ENCODE measurements at places on chromosomes 1 and 21. TPM values are rescaled to one million over a fixed set of nuclear protein-coding genes. Genes with fewer than 3 reads are reported as not detected.

DNA sequence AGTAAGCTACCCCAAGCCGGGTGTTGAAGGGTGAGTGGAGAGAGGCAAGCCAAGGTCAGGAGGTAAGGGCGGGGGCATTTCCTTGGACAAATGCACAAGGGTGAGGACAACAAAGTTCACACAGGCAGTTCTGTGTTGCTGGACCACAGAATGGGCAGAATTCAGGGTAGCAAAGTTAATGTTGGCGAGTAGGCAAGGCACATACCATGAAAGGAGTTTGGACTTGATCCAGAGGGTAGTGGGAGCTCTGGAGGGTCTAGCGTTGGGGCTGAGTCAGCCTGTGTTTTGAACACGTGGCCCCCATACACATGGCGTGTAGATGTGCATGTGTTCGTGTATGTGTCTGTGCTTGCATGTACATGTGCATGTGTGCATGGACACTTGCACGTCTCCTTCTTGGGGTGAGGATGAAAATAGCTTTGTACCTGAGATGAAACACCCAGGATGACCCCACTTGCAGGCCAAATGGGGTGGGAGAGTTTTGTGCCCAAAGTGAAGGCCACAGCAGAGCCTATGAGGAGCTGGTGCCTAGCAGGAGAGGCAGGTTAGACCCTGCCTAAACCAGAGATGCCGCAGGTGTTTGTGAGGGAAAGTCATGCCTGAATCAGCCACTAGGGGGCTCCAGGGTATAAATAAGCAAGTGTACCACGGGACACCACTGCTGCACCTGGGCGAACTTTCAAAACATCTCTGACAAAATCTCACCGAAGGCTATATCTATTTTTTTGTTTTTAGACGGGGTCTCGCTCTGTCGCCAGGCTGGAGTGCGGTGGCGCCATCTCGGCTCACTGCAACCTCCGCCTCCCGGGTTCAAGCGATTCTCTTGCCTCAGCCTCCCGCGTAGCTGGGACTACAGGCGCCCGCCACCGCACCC is 21.8 kb downstream of the SLC27A3 start:
- peak; percentile 71 for DNase-seq

DNA sequence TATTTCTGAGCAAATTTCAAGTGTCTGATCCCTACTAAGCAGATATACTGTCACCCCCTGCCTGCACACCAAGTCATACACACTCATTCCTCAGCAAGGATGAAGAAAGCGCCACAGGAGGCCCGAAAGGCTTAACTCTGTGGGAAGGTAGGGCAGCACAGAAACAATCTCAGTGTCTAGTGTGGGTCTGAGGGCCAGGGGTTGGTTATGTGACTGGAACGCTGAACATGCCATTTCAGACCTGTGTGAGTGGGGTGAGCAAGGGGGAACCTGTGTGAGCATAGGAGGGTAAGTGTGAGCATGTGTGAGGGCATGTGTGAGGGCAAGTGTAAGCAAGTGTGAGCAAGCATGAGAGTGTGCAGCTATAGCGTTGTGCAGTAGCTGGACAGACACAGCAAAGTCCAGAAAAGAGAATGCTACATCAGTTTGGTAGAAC is 6.2 kb downstream of the ITPKB start:
- DNase-seq, result no peak

- DNase-seq, result no peak
These were observed 120.6 kb upstream of the PALMD start for GRCh38 chr1:99525331-99525730.

- DNase-seq, result no peak
These were observed 52.9 kb downstream of the PDE4B start for GRCh38 chr1:65845535-65846060.

DNA sequence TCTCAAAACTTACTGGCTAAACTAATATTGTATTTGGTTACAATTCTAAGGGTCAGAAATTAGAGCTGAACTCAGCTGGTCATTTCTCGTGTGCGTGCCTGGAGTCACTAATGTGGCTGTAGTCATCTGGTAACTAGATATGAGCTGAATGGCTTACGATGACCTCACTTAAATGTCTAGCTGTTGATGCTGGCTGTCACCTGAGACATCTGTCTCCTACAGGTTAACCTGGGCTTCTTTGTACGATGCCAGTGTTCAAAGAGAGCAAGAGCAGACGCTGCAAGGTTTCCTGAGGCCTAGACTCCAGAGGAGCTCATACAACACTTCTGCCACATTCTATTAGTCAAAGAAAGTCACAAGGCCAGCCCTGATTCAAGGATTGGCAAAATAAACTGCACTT is 17.1 kb upstream of the ALG6 start:
- DNase-seq, result no peak

- no peak for DNase-seq
These were observed 7.8 kb upstream of the CD46 start for GRCh38 chr1:207744000-207744534.

DNA sequence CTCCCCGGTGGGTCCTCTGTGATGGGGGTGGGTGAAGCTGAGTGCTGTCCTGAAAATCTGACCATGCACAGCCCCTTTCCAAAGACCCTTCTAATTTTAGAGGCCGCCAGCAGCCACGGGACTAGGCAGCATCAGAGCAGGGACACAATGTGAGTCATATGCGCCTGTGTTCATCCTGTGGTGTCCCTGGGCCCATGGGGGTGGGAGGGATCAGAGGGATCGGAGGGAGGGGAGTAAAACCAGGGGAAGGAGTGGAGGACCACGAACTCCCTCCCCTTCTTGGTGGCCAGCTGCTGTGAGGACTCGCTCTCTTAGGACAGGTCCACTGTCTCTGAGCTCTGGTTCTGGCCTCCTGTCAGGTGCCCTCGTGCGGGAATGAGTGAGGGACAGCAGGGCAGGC is 61.5 kb downstream of the ADARB1 start:
- no peak for DNase-seq

Gene ADAMTS1
- total RNA-seq, result 480 TPM

DNA sequence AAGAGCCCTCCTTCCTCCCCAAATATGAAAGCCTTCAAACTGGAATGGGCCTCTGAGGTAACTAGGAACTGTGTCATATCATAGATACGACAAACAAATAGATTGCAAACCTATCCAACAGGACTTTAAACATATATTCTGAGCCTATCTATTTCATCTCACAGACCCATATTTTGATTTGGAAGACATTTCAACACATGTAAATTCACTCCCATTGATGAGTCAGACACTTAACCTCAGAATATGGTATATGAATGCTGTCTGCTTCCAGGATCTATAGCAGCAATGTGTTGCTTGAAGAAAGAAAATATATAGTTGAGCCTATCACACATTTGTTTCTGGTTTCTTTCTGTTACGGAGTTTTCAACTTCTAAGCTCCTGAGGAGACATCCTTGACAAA is 221.9 kb upstream of the SAMSN1 start:
- no peak for DNase-seq

DNA sequence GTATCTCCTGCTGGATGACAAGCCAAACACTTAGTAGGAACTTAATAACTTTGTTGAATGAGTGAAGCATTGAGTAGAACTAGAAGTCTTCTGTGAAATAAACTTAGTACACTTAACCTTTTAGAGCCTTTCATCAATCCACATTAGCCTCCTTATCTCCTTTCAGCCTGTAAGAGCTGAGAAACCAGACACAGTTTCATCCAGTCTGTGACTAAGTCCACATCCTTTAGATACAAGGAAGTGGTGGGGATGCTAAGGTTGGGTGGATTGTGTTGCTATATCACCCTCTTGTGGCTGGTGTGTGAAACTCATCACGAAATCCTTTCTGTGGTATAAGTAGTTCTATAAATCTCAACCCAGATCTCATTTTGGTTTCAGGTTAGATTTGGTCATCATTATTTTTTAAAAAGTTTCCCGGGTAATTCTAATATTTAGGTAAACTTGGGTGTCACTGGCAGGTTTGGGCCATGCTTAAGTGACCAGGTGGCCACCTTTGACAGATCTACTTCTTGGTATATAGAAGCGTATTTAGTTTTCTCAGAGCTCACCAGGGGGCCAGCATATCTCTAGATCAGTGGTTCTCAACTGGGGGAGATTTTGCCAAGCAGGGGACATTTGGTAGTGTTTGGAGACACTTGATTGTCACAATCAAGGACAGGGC is 27.8 kb upstream of the CD84 start:
- no peak for DNase-seq

- DNase-seq, result no peak
These were observed 133.4 kb upstream of the MAP1LC3C start for GRCh38 chr1:242132121-242132817.

DNA sequence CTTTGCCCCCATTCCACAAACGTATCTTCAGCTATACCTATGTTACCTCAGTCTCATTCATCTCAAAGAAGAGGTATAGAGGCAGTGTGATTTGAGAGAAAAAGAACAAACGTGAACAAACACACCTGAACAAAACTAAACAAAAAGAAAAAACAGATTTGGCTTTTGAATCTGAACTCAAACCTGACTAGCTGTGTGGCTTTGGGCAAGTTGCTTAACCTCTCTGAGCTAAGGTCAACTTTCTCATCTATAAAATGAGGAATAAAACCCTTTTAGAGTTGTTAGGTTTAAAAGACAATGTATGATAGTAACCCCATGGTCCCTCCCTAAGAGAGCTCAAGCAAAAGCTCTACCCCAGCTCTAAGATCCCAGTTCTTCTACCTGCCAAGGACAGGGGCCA is 73.5 kb downstream of the ZNF648 start:
- DNase-seq, result no peak

DNA sequence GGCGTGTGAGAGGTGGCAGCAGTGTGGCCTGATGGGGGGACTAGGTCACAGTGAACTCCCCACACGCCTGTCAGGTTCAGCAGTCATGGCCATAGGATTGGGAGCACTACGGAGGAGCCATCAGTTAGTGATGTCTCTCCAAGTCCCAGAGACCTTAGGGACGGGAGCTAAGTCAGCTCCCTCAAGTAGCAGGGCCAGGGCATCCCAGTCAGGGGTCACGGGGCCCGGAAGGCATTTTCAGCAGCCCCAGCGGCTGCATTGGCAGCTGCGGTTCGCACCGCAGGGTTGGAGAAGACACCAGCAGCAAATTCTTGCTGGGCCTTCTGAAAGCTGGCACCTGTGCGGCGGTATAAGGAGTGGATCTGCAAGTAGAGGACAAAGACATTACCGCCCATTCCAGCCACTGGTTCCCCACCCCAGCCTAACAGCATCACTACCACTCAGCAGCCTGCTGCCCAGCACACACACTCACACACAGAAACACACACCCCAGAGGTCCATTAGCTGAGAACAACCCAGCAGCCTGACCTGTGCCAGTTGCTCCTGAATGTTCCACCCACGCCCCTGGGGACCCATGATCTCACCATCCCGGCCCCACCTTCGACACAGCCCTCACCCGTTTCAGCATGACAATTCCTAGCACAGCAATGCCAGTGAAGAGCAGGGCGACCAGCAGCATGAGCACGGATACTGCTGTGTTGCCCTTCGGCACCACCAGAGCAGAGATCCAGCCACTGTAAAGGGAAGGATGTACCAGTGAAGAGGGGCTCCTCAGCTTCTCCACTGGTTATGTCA is 972 bp upstream of the ENTREP3 start:
- DNase-seq, result no peak

- no peak for DNase-seq
These were observed 29.0 kb downstream of the MDM4 start for GRCh38 chr1:204545202-204545601.

Gene NTMT2
- total RNA-seq, result not detected
